ENCODE measurements at places on chromosomes 11 and 22.
A peak's percentile ranks its signal among the peaks of the same experiment; 100 is the strongest.

- no peak for DNase-seq
Observed at GRCh38 chr11:30741039-30741550, 154.9 kb upstream of the MPPED2 start.

DNA sequence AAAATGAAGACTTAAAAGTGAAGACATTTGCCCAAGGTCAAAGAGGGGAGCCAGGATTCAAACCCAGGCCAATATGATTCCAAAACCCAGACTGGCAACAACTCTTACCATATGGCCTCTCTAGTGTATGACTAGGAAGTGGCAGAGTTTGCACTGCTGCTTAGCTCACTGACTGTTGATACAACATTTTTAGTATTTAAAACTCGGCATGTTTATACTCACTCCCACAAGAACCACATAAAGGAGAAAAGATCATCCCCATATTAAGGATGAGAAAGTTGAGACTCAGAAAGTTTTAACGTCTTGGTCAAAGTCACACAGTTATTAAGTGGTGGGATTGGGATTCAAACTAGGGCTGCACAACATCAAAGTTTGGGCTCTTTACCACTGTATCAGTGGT lies 81.7 kb downstream of the CCDC34 start:
- DNase-seq: no peak

DNA sequence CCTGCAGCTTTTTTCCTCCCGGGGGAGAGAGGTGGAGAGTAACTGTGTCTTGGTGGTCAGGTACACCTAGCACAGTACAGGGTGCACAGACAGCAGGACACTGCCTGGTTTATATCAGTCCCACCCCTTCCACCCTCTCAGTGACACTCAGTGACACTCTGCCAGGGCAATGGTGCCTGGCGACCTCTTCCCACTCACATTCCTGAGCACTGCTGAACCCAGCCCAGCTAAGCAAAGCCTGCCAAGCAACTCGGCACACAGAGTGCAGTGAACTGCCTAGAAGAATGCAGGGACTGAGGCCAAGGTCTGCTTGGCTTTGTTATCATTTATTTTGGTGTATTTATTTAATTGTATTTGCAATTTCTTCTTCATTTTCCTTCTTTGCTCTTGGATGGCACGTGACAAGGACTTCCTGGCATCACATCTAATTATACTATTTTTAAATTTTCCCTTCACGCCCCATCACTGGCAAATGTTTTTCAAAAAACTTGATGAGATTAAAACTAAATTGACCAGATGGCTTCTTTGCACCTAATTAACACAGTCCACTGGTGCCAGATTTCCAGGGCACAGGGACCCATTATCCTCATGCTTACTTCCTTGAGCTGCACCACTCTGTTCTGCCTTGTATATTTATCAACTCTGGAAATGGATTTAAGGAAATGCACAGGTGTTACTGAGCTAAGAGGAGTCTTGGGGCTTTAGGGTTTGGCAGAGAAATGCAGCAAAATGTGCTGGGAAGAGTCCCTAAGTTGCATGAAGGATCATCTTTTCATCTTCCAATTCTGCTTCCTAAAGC lies 205.6 kb downstream of the ADAMTS15 start:
- DNase-seq: peak; percentile 50

DNA sequence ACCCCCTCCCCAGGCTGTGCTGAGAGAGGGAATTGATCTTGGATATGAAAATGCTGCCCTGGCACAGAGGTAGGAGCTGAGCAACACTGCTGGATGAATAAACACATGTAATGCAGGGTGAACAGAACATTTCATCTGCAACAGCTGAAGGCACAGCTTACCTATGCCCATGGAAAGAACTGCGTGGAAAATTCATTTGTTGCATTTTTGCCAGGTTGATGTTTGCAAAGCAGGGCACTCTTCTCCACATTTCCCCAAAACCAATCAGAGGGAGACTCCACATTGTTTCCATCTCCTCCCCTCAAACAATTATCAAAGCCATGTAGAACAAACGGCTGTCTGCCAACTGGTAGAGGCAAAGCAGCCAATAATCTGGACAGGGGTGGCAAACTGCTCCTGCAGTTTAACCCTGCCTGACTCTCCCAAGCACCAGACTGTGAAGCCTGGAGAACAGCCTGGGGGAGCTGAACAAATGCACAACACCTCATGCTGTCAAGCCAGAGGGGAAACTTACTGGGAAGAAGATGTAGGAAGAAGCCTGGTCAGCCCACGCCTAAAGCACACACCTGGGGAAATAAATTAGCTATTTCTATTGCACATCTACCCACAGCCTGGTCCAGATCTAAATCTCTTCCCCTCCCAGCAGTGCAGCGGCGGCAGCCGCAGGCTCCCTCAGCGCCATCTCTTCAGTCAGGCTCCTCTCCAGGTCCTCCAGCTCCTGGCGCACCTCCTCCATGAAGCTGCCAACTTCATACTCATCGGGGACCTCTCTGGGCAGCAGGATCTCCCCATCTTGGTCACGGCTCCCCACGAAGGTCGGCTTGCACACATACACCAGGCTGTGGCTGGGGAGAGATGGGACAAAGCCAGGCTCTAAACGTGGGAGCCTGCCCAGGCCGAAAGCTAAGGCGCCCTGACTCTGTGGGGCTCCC lies 44.3 kb downstream of the DKK3 start:
- DNase-seq: peak; percentile 57

- DNase-seq: no peak
Observed at GRCh38 chr11:33761471-33761870, 12.8 kb downstream of the FBXO3 start.

DNA sequence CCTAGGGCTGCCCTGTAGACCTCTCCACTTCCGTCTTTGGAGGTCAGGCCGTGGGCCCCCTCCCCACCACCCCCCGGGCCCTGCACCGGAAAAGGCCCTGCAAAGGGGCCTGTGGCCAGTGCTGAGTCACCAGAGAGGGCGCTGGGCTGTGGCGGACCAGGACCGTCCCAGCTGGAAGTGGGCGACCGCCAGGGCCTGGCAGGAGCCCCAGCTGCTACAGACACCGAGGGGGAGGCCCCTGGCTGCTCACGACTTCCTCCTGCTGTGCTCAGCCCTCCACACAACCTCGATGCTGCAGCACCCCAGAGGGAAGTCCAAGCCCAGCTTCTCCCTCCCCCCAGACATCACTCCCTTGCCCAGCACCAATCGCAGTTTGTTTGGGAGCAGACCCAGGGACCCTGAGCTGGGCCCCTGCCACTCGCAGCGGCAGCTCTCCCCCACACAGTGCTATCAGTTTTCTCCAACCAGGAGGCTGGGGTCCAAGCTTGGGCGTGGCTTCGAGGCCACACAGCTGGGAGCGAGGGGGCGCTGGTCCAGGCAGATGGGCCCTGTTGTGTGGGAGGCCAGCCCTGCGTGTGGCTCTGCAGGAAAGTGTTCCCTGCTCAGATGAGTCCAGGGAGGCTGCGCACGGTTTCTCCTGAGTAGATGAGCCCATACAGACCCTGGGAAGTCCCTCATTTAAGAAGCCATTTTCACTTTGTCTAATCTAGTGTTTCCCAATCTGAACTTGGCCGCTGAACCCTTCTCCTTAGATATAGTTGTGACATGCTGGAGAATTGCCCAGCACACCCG lies 5.6 kb upstream of the SH3BP1 start:
- peak; percentile 56 for DNase-seq

- no peak for DNase-seq
Observed at GRCh38 chr11:31824879-31825837, 14.0 kb upstream of the PAX6 start.

DNA sequence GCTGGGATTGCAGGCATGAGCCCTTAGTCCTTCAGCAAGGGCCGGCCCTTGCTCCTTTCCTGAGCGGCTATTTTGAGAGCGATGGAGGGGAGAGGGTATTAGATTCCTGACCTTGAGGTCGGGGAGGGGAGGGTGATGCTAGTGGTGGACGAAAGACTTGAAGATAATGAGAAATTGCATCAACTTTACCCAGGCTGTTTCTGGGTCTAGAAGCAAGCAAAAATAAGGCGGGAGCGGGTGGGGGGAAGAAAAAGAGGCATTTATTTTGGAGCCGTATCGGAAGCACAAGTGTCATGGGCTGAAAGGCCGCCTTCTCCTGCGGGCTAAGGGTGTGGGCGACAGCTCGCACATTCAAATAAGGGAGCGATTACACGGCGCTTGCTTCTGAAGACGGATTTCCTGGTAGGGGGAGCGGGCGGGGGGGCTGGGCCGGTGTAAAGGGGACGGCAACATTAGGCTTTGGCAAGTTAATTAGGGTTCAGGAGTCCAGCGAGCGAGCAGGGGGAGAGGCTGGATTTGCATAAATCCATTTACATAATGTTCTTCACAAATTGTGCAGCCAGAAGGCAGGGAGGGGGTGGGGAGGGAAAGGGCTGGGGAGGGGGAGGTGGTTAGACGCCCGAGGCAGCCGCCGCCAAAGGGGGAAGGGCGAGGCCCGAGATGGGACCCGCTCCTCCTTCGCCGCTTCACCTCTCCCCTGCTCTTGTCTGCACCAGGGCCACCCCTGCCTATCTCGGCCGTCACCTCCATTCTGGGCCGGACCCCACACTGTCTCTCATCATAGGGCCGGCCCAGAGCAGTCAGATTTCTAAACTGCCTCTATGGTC lies 245.9 kb downstream of the MIAT start:
- no peak for DNase-seq

- DNase-seq: no peak
Observed at GRCh38 chr22:31508536-31508935, 12.2 kb downstream of the SFI1 start.

DNA sequence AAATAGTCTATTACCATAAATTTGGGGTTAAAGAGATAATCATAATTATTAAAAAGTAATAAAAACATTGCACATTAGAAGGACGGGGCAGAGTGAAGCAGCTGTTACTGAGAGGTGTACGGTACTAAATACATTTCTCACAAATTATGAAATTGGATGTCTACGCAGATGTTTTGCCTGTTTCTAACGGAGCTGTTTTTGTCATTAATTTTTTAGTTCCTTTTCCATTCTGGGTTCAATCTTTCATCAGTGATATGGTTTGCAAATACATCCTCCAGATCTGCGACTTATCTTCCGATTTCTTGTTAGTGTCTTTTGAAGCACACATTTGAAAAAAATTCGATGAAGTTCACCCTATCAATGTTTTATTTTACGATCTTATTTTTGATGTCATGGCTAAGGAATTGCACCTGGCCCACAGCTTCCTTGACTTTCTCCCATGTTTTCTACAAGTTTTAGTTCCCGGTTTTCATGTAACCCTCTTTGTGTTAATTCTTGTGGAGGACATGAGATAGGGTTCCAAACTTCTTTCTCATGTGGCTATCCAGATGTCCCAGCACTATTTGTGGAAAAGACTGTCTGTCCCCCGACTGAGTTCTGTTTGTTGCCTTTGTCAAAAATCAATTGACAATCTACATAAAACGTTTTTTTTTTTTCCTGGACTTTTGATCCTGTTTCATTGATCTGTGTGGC lies 21.3 kb upstream of the KRTAP5-6 start:
- DNase-seq: no peak

DNA sequence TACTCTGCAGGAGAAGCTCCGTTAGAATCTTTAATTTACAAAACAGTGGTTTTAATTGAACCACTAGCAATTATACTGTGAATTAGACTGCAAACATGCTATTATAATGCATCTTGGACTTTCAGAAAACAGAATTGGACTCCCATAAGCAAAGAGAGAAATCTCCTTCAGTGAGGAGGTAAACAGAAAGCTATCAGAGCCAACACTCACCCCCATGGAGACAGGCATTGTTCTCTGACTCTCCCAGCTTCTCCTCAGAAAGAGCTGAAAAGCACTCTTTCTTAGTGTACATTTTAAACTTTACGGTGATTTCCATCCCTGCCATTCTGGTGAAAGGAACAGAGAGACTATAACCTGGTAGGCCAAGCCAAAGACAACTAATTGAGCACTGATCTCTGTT lies 176.9 kb downstream of the GRIA4 start:
- no peak for DNase-seq

DNA sequence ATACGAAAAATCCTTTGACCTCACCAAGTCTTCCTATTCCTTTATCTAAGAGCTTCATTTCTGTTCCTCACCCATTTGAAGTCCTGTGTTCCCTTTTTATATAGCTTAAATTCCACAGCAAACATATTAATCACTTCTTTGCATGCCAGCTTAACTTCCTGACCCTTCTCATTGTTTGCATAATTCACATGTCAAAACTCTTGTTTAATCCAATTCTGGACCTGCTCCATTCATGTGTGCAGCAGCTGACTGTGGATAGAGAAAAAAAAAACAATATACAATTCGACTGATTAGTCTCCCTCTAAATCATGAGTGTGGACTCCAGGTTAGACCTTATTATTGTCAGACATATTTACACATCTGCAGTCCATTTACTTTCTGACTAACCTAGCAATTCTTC lies 991.2 kb upstream of the TENM4 start:
- no peak for DNase-seq

DNA sequence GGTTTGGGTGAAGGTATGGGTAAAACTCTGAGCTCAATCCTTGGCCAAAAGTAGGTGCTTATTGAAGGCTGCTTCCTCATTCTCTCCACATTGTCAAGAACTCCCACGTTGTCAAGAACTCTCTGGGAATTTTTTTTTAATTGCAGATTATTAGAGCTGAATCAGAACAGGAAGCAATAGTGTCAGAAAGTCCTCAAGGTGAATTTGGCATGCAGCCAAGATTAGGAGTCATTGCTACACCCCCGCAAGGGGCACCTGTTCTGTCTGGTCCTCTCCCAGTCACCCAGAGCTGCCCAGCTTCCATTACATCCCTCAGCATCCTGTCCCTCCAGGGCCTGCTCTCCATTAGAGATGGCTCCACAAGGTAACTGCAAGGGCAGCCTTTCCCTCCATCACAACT lies 996.5 kb downstream of the OPCML start:
- DNase-seq: no peak

DNA sequence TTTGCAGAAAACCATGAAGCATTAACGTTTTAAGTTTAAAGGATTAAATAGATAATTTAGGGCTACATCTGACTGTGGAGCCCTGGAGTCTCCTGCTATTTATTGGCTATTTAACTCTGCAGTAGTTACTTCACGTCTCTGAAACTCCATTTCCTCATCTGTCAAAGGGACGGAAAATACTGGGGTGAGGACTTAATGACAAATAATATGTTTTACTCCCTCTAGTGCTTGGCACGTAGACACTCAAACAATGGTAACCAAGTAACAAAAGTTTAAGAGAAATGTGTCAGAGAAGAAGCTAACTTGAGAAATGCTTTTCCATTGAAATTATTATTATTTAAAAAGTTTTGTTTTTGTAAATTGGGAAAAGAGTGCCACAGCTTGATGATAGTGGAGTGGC lies 130.7 kb upstream of the RCN1 start:
- no peak for DNase-seq

DNA sequence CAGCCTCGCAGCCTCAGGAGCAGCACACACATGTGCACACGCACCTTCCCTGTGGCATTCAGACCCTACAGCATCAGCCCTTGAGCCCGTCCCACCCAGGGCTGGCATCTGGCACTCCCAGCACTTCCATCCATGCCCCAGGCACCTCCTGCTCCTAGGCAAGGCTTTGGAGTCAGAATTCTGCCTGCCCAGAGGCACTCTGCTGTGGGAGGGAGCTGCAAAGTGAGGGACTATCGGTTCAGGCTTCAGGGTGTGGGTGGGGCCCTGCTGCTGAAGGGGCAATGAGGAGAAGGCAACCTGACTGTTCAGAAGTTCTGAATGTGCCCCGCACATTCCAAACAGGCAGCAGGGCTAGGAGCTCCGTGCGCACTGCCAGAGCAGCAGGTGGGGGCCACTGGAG lies 39.7 kb downstream of the NECTIN1 start:
- DNase-seq: no peak

GRCh38 chr11:128940603-128941002 lies 2.1 kb downstream of the TP53AIP1 start:
- no peak for DNase-seq
